Smooth muscle cell of trachea (primary cell): ENCODE measurements at places on chromosomes 3 and 15. TPM values are rescaled to one million over a fixed set of nuclear protein-coding genes. Genes with fewer than 3 reads are reported as not detected.

The CIAO2A gene
- total RNA-seq: 49.1 and 70.1 TPM in 2 replicates

The VWA5B2 gene
- total RNA-seq: not detected in 2 replicates

The TEX264 gene
- total RNA-seq: 48.6 and 84.4 TPM in 2 replicates

The CELF6 gene
- 0.15 and 0.17 TPM in 2 replicates for total RNA-seq

The TPM1 gene
- total RNA-seq: 169 and 229 TPM in 2 replicates

The CEP19 gene
- 2.3 and 2.8 TPM in 2 replicates for total RNA-seq

The SLC12A1 gene
- total RNA-seq: not detected in 2 replicates

The TGM4 gene
- total RNA-seq: not detected in 2 replicates

The MGLL gene
- 38.7 and 78.1 TPM in 2 replicates for total RNA-seq

The SLC24A1 gene
- 5.3 and 8.0 TPM in 2 replicates for total RNA-seq

The COPB2 gene
- total RNA-seq: 261 and 288 TPM in 2 replicates

The ZCWPW2 gene
- 0.66 and 1.3 TPM in 2 replicates for total RNA-seq

The ECE2 gene
- total RNA-seq: under 0.01 TPM in 1 of 2 replicates, not detected in the other

The SIDT1 gene
- not detected in 2 replicates for total RNA-seq

The EFCC1 gene
- not detected in 2 replicates for total RNA-seq

The GOLGA6L9 gene
- 0.99 and 1.6 TPM in 2 replicates for total RNA-seq

The ARGFX gene
- not detected in 2 replicates for total RNA-seq

The GOLGA6L10 gene
- total RNA-seq: under 0.01 and 0.44 TPM in 2 replicates

The MORF4L1 gene
- total RNA-seq: 281 and 404 TPM in 2 replicates

The STT3B gene
- 196 and 266 TPM in 2 replicates for total RNA-seq

The MME gene
- 422 and 590 TPM in 2 replicates for total RNA-seq

The LARP6 gene
- total RNA-seq: 69.6 and 110 TPM in 2 replicates

The RUVBL1 gene
- 44.5 and 71.9 TPM in 2 replicates for total RNA-seq

The CSPG4 gene
- 130 and 133 TPM in 2 replicates for total RNA-seq

The PLOD2 gene
- total RNA-seq: 66.2 and 73.2 TPM in 2 replicates

The AHSG gene
- total RNA-seq: not detected in 2 replicates

The FHIT gene
- 0.73 and 2.5 TPM in 2 replicates for total RNA-seq

The SLC35G2 gene
- total RNA-seq: 11.4 and 15.3 TPM in 2 replicates

The CHRNA7 gene
- under 0.01 TPM in 1 of 2 replicates, not detected in the other for total RNA-seq

The SLC9C1 gene
- total RNA-seq: not detected in 2 replicates

The CSTA gene
- 2.6 and 7.8 TPM in 2 replicates for total RNA-seq

The PLA1A gene
- 0.33 TPM in 1 of 2 replicates, not detected in the other for total RNA-seq

The SRGAP3 gene
- total RNA-seq: 6.1 and 7.8 TPM in 2 replicates

The GOLGB1 gene
- total RNA-seq: 57.4 and 64.7 TPM in 2 replicates

The MEF2A gene
- 42.2 and 49.9 TPM in 2 replicates for total RNA-seq

The HRG gene
- total RNA-seq: not detected in 2 replicates

The SEC61A1 gene
- total RNA-seq: 370 and 409 TPM in 2 replicates

The SH2D7 gene
- under 0.01 TPM in 1 of 2 replicates, not detected in the other for total RNA-seq
